ENCODE measurements at places on chromosomes 2 and 18.

DNA sequence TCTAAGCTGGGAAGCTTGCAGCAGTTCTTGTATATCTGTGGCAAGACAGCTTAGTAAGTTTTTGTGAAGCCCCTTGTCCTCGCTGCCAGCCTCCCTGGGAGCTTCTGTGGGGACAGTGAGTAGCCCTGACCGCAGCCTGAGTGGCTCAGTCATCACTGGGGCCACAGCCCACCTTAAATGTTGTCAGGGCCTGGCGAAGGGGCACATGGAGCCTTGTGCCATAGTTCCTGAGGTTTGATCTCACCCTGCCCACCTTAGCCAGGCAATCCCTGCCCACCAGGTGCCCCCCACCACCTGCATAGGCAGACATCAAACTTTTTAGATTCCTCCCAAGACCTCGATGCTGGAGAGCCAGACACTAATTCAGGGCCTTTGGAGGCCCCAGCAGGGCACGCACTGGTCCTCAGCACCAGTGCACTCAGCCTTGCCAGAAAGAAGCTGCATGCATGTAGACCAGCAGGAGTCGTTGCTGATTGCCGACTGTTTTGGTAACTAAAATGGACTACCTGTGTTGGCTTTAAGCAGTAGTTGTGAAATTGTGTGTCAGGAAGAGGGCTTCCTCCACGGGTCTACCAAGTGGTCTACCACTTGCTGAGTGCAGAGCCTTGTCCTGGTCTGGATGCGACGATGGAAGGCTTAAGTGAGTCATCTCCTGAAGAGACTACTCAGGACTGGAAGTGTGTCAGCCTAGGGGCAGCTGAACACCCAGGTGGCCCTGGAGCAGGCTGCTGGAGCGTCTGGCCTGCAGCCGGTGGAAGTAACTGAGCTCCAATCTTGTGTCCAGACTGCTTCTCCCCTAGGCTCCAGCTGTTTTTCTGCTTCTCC, 233.1 kb downstream of the SEPTIN10 start:
- DNase-seq: no peak

DNA sequence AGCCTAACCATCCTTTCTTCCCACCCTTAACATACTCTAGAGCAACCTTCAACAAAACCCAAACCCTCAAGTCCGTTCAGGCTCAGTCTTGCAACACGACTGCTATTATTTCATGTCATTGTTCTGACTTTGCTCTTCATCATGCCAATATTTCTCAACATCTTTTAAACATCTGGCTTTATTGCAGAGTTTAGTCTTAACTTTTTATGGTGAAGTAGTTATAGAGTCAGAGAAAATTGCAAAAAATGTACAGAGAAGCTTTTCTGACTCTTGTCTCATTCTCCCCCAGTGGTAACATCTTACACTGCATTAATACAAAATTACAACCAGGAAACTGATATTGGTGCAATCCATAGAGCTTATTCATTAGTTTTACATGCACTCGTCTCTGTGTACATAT, 3.9 kb downstream of the MARCO start:
- DNase-seq: no peak

- peak; percentile 51 for DNase-seq
Observed at GRCh38 chr2:43832457-43832856, 6.2 kb downstream of the ABCG5 start.

GRCh38 chr2:82395531-82395930, 2063.5 kb downstream of the SUCLG1 start:
- DNase-seq: no peak

DNA sequence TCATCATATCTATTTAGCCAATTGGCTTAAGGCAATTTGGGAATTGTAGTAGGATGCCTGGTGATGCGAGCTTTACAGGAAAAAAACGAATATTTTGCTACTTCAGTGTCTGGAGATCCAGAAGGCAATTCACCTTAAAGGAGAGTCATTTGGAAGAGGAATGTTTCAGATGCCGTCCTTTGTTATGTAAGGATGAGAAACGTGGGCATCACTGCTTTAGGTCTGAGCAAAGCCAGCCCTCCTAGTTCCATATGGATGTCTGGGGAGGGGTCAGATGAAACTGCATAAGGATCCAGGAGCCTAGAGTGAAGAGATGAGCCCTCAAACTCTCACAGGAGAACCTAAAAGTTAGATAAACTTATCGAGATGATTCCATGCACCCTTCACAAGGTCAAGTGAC, 30.9 kb upstream of the DOCK10 start:
- no peak for DNase-seq

GRCh38 chr2:46663614-46664013, 184.2 kb downstream of the TMEM247 start:
- no peak for DNase-seq

GRCh38 chr2:82875858-82876257, 1583.2 kb downstream of the SUCLG1 start:
- DNase-seq: no peak

GRCh38 chr18:63617049-63617914, 26.8 kb downstream of the SERPINB4 start:
- no peak for DNase-seq

GRCh38 chr18:29176681-29177080, 999.8 kb upstream of the CDH2 start:
- DNase-seq: no peak

DNA sequence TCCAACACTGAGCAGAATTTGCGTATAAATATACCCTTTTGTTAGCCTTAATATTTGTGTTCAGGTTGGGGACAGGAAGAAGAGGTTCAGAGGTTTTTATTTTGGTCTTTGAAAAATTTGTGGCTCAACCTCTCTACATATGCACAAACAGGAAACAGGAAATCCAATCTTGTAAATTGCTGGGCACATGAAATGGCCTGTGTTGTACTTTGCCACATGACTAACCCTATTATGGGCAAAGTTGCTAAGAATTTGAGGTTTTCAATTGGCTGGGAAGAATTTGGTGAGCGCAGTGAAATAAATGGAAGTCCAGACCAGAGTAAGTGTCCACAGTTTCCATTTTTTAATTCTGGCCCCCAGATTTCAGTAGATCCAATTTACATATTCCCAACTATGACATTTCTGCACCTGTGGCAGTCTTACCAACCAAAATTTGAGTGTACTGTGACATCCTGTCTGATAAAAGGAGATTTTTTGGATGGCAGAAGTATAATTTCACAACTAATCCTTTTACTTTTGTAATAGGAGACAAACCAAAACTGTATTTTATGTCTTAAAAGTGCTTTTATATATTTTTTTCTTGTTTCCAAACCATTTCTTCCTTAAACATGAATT, 63.6 kb downstream of the COX7A2L start:
- DNase-seq: no peak

DNA sequence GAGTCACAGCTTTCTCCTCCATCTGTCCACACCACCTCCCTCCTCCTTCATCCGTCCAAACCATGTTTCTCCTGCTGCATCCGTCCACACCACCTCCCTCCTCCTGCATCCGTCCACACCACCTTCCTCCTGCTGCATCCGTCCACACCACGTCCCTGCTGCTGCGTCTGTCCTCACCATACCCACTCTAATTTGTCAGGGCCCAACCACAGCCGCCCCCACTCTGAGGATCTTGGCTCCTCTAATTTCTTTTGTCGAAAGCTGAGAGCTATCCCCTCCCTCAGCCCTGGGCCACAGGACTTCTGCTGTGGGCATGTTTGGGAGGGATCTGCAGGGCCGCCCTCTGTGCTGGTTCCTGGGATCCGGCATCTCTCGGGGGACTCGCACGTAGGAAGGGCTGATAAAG, 67.4 kb downstream of the TPO start:
- DNase-seq: no peak

DNA sequence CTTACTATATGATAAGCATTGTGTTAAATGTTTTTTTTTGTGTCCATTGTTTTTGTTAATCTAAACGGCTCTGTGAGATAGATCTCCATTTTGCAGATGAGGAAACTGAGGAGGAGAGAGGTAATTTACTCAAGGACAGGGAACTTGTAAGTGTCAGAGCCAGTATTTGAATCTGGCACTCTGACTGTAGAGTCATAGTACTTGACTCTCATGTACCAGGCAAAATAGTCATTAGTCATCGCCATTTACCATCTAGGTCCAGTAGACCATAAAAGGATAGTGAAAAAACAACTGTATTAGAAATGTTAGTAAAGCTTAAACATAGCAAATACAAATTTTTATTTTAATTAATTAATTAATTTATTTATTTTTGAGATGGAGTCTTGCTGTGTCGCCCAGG, 4.8 kb downstream of the PSMD14 start:
- DNase-seq: no peak

DNA sequence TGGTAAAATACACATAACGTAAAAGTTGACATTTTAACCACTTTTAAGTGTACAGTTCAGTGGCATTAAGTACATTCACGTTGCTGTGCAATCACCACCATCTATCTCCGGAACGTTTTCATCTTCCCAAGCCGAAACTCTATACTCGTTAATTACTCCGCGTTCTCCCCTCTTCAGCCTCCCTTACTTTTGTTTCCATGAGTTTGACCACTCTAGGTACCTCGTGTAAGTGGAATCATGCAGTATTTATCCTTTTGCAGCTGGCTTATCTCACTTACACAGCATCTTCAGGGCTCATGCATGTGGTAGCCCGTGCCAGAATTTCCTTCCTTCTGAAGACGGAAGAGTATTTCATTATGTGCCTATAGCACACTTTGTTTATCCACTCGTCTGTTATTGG, 225.2 kb downstream of the SLC4A3 start:
- DNase-seq: no peak

DNA sequence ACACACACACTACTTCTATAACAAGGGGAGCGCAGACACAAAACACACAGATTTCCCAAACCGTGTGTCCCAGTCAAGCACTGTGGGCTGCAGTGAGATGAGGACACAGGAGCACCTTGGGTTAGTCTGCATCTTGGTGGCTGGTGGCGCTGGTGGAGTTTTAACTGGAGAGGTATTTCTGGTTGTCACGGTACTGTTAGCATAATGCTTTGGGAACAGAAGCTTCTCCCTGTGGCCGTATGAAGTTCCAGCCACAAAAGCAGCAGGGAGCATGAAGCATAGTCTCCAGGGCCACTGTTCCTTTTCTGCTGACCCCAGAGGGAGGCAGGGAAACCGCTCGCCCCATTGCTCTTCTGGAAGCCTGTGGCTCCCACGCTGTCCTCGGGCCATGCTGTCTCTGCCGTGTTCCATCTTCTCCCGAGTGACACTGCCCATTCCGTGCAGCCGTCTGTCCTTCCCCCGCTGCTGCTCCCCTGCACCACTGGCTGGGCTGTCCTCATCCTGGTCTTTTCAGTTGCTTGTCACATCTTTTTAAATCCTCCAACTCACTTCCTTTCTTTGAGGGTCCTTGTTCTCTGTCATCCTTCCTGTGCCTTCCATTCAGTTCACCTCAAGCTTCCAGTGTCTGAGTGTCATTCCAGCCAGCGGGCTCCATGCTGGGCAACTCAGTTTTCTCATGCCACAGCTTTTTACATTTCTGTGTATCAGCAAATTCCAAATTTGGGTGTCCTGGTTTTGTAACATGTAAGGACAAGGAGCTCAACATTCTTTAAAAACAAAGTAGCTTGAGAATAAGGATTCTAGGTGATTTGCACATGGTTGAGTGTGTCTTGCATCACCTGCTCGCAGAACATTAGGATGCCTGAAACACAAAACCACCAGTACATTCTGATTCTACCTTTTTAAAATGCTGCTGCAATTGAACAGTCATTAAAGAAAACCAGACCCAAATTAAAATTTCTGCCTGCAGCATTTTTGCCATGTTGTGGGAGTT, 125.0 kb downstream of the MTCL1 start:
- no peak for DNase-seq

- DNase-seq: peak; percentile 63
Observed at GRCh38 chr2:112767693-112768330, 3.4 kb upstream of the CKAP2L start.

- DNase-seq: no peak
Observed at GRCh38 chr18:25281556-25281955, 70.4 kb downstream of the ZNF521 start.

GRCh38 chr2:6421138-6421730, 444.5 kb downstream of the CMPK2 start:
- DNase-seq: peak; percentile 3

DNA sequence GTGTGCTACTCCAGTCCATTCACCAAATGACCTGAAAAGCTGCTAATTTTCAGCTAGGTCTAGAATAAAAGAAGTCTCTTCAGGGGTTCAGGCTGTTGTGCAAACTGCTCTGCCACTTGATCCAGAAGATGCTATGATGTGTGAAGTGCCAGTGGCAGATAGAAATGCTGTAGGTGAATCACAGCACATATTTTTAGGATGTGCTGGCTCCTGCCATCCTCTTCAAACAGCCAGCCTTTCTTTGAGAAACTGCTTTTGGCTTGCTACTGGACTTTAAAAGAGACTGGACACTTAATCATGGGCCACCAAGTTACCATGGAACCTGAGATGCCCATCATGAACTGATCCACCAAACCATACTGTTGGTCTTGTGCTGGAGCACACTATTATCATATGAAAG, 322.1 kb downstream of the EN1 start:
- no peak for DNase-seq

DNA sequence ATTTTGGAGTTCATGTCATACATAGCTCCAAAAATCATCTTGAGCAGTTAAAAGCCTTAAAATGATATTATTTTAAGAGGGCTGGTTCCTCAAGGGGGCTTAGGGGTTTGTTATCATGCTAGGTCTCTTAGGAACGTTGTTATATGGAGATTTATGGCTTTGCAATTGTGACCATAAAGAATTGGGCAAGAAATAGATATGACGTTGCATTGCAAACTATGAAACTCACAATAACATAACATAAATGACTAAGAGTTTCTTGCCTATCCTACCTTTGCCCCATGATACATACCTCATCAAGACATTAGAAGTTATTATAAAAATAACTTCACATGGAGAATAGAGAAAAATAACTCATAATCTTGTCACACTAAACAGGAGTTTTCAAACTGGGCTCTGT, 206.4 kb upstream of the SESTD1 start:
- DNase-seq: no peak

GRCh38 chr18:31774477-31774785, 13.8 kb upstream of the SLC25A52 start:
- no peak for DNase-seq

- no peak for DNase-seq
Observed at GRCh38 chr2:105085525-105085924, 47.7 kb downstream of the MRPS9 start.
